Effector CD8-positive, alpha-beta T cell (primary cell): ENCODE measurements at places on chromosomes 4 and X.

DNA sequence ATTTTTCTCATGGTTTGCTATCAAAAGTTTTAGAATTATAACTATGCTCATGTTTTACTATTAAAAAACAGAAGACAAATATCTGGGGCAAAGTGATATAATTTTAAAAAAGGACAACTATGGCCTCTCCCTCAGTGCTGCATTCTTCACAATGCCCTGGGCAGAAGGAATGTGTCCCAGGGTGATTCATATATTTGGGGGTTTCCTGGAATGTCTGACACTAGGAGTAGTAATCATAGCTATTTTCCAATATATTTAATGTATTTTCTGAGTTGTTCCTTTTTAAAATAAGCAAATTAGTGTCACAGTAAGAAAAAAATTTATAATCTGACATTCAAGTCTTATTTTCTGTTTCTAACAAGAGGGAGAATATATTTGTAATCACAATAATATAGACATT lies 281.7 kb downstream of the UNC5C start:
- DNase-seq, result no peak

DNA sequence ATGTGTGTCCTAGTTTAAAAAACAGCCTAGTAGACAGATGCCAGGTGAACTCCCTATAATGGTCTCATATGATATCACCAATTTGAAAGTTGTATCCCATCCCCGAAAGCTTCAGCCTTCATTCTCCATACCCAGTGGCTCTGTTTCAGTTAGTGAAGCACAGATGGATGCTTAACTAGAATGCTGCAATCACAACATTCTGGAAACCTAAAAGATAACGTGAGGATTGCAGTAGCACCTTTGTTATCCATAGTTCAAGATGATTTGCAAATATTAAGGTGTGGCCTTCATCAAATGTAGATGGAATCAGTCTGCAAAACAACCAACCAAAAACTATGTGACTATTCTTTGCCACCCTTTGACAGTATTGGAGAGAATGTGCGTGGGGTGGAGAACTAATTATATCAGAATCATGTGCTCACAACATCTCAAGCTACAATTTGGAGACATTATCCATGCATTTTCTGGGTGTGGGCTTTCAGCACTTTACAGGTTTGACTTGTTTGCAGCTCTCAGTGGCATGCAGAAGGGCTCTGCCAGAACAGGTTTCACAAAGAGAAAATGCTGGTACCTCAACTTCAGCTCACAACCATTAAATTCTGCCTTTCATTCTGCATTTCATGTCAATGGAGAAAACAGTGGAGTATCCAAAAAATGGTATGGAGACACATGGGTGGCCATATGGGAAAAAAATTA lies 18.3 kb upstream of the PPID start:
- no peak for DNase-seq

- DNase-seq, result no peak
Observed at GRCh38 chrX:110795645-110796406, at the start of gene CHRDL1. Gene CHRDL1, minus strand, starts transcription at chrX:110795817. Its CDS starts 3,636 bp downstream, at chrX:110792181.

DNA sequence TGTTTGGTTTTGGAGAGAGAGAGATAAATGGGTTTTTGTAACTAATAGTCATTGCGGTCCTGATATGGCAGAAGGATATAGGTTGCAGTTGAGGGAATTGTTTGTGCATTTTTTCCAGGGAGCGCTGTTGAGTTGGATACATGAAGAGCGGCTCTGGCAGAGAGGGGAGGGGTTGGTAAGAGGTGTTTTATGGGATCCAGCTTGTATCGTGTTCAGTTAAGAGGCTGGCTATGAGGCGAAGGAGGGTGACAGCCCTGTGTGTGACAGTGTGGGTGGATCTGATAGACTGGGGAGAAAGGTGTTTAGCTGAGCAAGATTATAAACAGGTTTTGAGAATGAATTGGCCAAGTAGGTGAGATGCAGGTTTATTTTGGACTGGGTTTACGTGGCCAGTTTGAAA lies 1.5 kb downstream of the SPANXN4 start:
- DNase-seq, result no peak

DNA sequence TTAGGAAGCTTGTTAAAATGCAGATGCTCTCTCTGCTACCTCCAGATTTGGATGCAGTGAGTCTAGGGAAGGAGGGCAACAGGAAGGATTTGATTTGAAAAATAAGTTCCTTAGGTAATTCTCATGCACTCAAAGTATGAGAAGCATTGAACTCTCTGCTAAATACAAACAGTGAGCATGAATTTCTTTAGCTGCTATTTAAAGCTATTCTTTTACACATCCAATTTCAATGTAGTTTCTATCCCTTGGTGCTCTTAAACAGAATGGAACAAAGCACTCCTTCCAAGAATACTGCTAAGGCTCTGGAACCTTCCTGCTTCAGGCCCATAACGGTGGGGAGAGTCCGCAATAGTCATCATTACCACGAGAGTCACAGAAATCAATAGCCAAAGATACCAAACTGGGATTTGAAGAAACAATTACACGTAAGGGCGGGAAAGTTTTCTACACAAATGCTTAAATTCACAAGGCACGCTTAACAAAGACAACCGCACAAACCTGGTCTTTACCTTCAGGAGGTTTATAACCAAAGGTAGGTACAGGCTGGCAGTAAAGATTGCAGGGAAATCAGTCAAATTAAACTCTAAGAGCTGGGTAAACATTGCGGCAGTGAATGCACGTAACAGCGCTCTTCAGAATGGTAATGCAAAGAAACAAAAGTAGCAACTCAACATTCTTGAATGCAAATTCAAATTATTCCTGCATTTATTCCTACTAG lies 123.2 kb upstream of the NAP1L5 start:
- DNase-seq, result no peak

DNA sequence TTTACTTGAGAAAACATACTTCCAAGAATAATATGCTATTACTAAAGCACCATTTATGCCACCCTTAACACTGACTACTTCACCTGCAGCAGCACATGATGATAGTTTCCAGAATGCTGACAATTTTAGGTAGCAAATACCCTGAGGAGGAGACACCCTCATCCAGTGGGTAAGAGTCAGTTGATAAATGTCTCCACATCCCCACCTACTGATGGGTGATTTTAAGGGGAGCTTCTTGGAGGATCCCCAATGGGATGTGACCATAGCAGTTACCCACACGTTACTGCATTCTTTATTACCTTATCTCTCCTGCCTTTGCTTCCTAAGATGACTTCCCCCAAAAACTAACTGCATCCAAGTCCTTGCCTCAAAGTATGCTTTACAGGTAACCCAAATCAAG lies 131.2 kb upstream of the SMARCAD1 start:
- DNase-seq, result no peak

- no peak for DNase-seq
Observed at GRCh38 chrX:76987381-76987780, 459.8 kb upstream of the FGF16 start.

- no peak for DNase-seq
Observed at GRCh38 chr4:87006426-87006675, 71.5 kb downstream of the AFF1 start.

- DNase-seq, result no peak
Observed at GRCh38 chrX:16212436-16212835, 45.2 kb downstream of the MAGEB17 start.

DNA sequence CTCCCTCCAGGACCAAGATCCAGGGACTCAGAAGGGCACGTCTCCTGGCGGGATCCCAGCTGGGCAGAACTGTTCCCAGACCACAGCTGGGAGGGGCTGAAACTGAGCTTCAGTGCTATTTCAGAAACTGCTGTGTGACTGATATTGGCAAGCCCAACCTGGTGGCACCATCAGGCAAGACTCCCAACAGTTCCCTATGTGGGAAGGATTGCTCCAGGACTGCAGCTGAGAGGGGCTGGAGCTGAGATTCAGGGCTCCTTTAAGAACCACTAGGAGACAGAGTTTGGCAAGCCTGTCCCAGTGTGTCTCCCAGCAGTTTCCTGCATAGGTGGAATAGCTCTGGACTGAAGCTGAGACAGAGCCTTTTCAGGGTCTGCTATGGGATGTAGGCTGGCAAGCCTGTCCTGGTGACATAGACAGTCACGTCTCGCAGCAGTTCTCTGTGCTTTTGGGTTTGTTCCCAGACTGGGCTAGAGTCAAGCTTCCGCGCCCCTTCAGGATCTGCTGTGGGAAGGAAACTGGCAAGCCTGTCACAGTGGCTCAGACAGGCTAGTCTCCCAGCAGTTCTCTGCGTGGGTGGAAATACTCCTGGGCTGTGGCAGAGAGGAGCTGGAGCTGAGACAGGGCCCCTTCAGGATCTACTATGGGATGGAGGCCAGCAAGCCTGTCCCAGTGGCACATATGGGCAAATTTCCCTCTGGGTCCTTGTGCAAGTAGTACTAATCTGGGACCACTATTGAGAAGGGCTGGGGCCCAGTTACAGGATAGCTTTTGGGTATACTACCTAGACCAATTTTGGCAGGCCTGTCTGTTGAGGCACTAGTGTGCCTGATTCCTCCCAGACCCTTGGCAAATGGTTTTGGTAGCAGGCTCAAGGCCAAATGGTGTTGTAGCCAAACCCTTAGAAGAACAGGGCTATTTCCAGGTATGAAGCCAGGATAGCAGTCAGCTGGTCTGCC lies 20.2 kb upstream of the MED14 start:
- DNase-seq, result no peak

DNA sequence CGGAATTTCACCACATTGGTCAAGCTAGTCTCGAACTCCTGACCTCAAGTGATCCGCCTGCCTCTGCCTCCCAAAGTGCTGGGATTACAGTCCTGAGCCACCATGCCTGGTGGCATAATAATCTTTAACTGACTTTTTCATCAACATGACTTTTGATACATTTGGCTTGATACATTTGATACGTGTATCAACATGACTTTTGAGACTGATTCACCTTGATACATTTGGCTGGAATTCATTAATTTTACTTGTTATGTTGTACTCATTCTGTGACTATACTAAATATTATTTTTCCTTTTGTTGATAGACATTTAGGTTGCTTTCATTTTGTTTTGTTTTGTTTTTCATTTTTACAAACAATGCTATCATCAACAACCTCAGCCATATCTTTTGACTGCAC lies 6.3 kb downstream of the TMEM154 start:
- DNase-seq, result no peak

DNA sequence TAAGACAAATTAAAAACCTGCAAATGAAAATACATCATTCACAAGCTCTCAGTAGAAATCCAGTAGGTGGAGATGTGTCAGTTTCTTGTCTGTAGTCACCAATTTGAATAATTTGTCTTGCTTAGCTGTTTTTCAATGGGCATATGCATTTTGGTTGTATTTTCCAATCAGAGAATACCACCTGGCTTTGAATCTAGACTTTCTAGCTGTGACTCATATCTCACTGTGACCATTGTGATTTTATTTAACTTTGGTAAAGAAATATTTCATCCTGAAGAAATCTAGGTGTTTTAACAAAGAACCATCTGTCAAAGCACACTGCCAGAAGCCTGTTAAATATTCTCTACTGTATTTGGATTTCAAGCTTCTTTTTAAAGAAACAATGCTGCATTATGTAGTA lies 1650.6 kb upstream of the IGFBP7 start:
- DNase-seq, result no peak

- DNase-seq, result no peak
Observed at GRCh38 chr4:84481077-84481859, 17.8 kb downstream of the NKX6-1 start.

- DNase-seq, result no peak
Observed at GRCh38 chr4:48197643-48198237, 63.7 kb upstream of the TXK start.

GRCh38 chrX:7996414-7996813 lies 69.2 kb upstream of the PNPLA4 start:
- peak; percentile 2 for DNase-seq

DNA sequence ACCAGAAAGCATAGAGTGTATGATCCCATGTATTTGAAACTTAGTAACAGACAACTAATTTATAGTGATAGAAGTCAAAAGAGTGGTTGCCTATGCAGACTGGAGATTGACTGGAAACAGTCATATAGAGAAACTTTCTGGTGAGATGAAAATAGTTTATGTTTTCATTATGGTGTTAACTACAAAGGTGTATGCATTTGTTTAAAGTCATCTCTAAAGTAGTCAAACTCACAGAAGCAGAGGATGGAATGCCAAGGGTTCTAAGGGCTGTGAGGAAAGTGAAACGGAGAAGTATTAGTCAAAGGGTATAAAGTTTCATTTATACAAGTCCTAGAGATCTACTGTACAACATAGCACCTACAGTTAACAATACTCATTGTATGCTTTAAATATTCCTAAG lies 45.8 kb downstream of the ENOX2 start:
- no peak for DNase-seq

- DNase-seq, result no peak
Observed at GRCh38 chr4:56305390-56305789, 81.9 kb downstream of the AASDH start.

DNA sequence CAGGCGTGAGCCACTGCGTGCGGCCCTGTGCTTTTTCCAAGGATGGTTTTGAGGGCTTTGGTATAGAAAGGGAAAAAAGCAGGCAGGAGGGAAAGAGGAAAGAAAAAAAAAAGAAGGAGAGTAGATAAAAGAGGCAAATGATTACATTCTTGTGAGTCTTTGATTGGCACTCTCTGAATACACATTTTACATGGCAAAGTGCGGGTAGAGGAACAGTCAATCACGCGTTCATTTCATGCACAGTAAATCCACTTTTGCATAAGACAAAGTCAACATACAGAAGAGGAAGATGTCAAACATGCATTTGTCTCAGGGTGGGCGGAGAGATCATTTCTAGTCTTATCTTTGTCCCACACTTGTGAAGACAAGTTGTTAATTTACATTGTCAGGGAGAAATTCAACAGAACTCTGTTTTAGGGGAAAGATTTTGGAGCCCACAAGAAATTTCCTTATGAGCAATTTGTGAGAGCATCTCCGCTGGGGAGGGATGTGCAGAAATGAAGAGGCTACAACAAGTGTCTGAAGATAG lies 183.2 kb downstream of the DHRSX start:
- DNase-seq, result no peak

GRCh38 chr4:146643812-146644401 lies 5.2 kb downstream of the POU4F2 start:
- no peak for DNase-seq

- DNase-seq, result no peak
Observed at GRCh38 chr4:8199594-8200301, 658 bp downstream of the SH3TC1 start.

- no peak for DNase-seq
Observed at GRCh38 chr4:77026322-77026704, 49.5 kb downstream of the CCNI start.

- no peak for DNase-seq
Observed at GRCh38 chr4:154511548-154511947, 19.9 kb upstream of the DCHS2 start.

GRCh38 chrX:68994135-68994890 lies 165.5 kb downstream of the EFNB1 start:
- no peak for DNase-seq
